ENCODE measurements at places on chromosomes 13 and 19.

DNA sequence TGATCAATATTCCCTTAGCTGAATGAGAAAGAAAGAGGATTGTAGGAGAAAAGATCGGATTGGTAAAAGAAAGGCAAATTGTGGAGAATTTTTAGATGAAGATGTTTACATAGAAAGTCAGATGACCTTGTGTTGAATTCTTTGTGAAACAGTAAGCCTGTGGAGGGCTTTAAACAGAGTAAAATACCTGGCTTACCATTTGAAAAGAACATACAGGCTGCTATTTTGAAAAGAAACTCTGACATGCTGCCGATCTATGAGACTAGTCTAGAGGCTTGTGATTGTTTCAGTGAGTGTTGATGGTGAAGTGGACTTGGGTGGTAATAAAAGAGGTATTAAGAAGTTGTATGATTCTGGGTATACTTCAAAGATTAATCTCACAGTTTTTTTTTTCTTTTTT, 938.9 kb upstream of the PRR20A start:
- DNase-seq, result no peak

DNA sequence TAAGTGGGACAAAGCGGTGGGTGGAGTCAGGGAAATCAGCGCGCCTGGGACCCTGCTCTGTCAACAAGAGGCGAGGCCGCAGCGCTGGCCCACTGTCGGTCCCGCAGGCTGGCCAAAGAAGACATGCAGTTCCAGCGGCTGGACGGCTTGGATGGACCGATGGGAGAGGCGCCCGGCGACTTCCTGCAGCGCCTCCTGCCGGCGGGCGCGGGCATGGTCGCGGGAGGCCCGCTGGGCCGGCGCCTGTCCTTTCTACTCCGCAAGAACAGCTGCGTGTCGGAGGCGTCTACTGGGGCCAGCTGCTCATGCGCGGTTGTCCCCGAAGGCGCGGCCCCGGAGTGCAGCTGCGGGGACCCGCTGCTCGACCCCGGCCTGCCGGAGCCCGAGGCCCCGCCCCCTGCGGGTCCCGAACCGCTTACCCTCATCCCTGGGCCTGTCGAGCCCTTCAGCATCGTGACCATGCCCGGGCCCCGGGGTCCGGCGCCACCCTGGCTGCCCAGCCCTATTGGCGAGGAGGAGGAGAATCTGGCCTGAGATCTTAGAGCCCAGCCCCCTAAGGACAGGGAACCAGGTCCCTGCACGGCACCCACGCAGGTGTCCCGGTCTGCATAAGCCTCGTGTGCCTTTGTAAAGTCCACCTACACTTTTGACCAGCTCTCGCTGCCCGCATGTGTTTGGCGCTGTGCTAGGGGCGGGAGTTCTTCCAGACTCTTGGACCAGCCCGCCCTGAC, 6.1 kb downstream of the BEST2 start:
- no peak for DNase-seq

GRCh38 chr19:372306-372890, 27.8 kb upstream of the MIER2 start:
- DNase-seq, result peak; percentile 32

DNA sequence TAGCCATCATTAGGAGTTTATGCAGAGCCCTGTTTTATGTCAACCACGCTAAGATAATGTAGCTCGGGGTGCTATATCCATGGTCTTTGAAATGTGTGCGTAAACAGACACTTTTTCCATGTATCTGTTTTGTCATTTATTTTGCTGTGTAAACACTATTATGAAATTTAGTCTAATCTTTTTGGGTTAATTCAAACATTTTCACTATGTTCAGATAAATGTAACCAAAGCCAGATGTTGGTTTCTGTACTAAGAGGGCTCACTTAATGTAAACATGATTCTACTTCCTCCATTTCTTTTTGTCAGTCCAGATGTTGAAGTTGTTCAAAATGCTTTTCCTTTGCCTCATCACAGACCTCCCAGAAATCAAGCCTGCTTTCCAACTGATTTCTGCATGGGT, 499.5 kb upstream of the GPC6 start:
- DNase-seq, result no peak

DNA sequence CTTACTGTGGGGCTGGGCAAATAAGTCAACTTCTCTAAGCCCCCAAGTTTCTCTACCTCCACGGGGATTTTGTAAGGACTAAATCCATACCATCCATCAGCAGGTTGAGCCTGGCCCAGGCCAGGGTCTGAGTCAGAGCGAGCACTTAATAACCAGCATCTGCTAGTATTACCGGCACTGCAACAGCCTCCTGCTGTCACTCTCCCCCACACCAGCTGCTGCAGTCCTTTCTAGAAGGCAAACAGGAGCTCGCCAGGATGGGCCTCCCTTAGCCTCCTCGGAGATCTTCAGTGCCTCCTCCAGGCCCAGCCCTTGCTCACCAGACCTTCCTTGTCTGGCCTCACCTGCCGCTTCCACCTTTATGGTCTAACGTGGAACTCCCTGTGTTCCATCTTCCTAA, 3.2 kb downstream of the NAPA start:
- DNase-seq, result no peak

- no peak for DNase-seq
Measured at GRCh38 chr13:94389604-94390351, 89.7 kb downstream of the DCT start.

- DNase-seq, result no peak
Measured at GRCh38 chr13:72562686-72563085, 164.7 kb downstream of the MZT1 start.

- no peak for DNase-seq
Measured at GRCh38 chr13:111492341-111492950, 172.0 kb downstream of the TEX29 start.

GRCh38 chr13:57704031-57704430, 72.5 kb downstream of the PCDH17 start:
- DNase-seq, result no peak

- DNase-seq, result no peak
Measured at GRCh38 chr19:7977723-7978040, 27.8 kb downstream of the ELAVL1 start.

DNA sequence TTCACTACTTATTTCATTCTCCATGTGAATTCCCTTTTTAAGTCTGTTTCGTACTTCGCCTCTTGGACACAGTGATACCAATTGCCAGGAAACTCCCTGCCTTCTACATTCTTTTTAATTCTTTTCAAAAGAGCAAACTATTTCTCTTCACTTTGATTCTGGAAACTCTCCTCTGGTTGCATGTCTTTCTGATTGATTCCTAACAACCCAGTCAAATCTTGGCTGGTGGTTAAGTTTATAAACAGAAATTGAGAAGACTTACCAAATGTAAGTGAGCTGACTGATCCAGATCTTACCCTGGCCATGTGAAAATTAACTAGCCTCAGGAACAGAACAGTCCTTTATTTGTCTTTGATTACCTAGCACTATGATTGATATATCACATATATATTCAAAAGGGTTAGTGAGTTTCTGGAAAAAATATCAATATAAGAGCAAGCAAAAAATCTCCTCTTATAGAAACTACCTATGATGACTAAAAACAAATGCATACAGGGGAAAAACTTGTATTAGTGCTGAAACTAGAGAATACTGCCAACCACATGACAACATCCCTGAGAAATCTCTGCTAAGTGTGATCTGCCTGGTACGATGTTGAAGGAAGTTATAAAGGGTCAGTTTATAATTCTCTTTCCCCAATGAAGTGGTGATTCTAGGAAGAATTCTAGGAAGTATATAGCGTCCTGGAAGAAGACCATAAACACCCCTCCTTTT, 152.6 kb upstream of the HTR2A start:
- DNase-seq, result no peak

DNA sequence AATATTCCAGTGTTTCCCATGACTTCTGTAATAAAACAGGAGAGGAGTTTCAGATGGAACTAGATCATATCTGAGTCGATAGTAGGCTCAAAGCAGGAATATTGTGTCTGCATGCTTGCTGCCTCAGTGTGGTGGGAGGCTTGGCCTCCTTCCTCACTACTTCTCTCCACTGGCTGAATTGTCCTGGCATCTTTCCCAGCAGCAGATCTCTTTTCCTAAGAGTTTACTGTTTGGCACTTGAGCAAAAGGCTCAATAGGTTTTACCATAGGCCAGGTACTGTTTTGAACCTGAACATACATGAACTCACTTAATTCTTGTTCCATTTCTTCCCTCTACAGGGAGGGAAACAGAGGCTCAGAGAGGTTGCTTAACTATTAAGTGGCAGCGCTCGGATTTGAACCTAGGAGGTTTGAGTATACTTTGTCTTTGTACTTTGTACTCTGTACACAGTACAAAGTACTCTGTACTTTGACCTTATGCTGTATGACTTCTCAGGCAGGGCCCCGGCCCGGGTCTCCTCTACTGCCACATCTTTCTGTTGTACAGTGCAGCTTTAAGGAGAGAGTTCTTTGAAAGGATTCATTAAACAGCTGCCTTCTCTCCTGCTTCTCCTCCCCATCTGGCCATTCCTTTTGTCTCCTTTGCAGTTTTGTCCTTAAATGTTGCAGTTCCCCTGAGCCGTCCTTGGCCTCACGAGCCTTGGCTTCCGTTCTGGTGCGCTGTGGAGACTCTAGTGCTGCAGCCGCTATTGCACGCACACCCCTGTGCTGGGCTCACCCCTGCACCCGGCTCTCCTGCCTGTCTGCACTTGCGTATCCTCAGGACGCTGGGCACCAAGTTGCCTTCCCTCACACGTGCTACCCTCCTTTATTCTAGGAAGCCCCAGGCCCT, 8.1 kb downstream of the B3GLCT start:
- DNase-seq, result no peak

GRCh38 chr19:51316688-51317087, 5.2 kb downstream of the IGLON5 start:
- no peak for DNase-seq

- DNase-seq, result no peak
Measured at GRCh38 chr19:14525729-14526128, 3.7 kb upstream of the TECR start.

DNA sequence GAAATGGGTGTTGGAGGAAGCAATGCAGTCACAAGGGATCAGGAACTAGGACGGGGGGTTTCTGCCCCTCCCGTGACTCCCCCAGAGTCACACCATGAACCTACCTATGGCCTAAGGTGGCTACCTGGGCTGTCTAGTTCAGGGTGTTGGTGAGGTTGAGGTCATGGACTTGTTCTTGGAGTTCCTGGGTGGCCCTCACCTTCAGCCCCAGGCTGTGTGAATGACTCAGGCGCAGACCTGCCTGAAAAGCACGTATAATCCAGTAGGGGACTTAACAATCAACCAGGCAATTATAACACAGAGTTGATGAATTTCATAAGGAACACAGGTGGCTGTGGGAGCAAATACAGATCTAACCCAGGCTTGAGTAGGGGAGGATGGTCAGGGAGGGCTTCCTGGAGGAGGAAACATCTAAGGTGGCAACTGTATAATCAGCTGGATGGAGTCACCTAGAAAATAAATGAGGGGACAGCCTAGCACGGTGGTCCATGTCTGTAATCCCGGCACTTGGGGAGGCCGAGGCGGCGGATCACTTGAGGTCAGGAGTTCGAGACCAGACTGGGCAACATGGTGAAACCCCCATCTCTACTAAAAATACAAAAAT, 25.6 kb upstream of the ADGRE1 start:
- DNase-seq, result no peak

GRCh38 chr19:7547159-7547558, 11.6 kb downstream of the PNPLA6 start:
- DNase-seq, result no peak

DNA sequence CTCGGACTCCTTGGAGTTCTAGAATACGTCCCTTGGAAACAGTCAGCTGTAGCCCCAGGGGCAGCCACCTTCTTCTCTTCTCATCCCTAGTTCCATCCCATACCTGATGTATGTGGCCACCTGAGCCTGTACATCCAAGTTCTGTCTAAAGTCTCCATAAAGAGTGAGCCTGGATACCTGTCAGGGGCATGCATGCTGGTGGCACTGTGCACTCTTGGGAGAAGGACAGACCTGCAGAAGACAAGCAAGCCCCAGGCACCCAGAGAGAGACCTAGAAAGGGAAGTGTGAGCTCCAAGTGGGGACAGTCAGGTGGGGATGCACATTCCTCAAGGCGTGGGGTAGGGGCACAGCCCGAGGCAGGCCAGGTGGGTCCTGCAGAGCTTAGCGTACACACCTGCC, 21.4 kb downstream of the SIAH3 start:
- DNase-seq, result no peak

- DNase-seq, result no peak
Measured at GRCh38 chr13:22027566-22027965, 356.7 kb downstream of the FGF9 start.

DNA sequence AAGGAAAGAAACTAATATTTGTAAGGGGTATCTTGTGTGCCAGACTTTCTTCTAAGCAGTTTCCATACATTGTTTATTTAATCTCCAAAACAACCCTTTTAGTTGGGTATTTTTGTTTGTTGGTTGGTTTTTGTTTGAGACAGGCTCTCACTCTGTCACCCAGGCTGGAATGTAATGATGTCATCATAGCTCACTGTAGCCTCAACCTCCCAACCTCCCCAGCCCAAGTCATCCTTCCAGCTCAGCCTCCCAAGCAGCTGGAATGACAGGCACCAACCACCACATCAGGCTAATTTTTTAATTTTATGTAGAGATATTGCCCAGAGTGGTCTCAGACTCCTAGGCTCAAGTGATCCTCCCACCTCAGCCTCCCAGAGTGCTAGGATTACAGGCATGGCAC, 41.2 kb upstream of the LSM14A start:
- DNase-seq, result no peak

- no peak for DNase-seq
Measured at GRCh38 chr13:84380866-84381265, 498.6 kb upstream of the SLITRK1 start.

- DNase-seq, result no peak
Measured at GRCh38 chr19:8180018-8180417, 29.2 kb upstream of the CERS4 start.

GRCh38 chr19:46981286-46981945, 38.2 kb upstream of the NPAS1 start:
- DNase-seq, result peak; percentile 69

DNA sequence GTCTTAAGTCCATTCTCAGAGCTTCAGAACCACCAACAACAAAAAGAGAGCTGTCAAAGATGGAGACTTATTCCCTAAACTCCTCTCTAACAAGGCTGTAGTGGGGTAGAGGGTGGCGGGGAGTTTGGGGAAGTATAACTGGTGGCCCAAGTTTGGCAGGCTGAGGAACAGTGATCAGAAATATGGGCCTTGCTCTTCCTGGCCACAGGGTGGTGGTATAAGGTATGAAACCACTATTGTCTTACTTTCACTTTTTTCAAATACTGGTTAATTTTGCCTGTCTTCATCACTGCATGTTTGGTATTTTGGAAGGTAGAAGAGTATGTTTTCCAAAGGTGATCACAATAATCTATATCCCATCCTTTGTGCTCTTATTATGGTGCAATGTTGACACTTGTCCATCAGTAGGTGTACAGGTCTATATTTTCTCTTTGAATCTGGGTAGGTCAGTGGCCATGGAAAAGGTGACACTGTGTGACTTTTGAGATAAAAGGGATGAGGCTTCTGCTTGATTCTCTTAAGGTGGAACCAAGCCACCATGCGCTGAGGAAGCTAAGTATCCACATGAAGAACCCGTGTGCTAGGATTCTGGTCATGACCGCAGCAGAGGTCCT, 23.2 kb upstream of the GPC5 start:
- DNase-seq, result no peak

DNA sequence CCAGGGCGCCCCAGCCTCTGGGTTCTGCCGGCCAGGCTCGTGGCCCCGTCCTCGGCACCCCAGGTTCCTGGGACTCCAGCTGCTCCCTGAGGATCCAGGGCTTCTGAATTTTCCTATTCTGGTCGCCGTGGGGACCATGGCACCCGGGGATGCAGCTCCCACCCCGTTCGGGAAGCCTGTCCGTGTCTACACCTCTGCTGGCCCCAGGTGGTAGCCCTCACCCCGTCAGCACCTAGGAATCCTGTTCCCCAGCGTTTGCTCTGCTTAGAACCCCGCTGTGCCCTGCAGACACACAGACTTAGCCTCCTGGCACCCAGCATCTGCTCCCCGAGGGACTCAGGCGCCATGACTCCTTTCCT, 960 bp downstream of the PPFIA3 start:
- no peak for DNase-seq

- DNase-seq, result peak; percentile 89
Measured at GRCh38 chr19:48646001-48646721, at the start of gene CA11. CA11 (minus strand) TSS chr19:48646187; CDS start chr19:48645632, 555 bp downstream.

Data from pons (tissue), 1 donor.